ENCODE measurements at places on chromosomes 5 and 9.

GRCh38 chr5:29896646-29897045, 1296.8 kb upstream of the CDH6 start:
- no peak for DNase-seq

- DNase-seq = no peak
Measured at GRCh38 chr5:139696894-139697658, 48.9 kb downstream of the CXXC5 start.

- no peak for DNase-seq
Measured at GRCh38 chr5:143195491-143195890, 208.0 kb downstream of the NR3C1 start.

- DNase-seq = no peak
Measured at GRCh38 chr5:150515446-150515845, 7.5 kb downstream of the NDST1 start.

DNA sequence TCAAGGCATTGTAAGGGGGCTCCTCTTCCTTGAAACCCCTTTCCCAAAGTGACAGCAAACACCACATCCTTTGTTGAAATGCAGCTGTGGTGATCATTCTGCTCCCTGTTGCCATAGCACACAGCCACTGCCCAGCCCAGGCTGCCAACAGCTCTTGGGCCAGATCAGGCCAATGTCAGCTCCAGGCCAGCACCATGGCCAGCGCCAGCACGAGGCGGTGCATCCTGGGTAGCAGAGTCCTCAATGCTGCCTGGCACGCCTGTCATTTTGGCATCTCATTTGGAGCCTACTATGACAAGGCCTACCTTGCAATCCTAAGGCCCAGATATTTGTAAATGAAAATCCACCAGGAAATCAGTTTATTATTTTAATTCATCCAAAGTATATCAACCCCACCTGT, 390.6 kb downstream of the DNAH5 start:
- no peak for DNase-seq

GRCh38 chr9:15211815-15212495, 95.1 kb downstream of the TTC39B start:
- no peak for DNase-seq

GRCh38 chr5:15592728-15593127, 92.7 kb downstream of the FBXL7 start:
- DNase-seq = no peak

GRCh38 chr5:88657906-88658775, 224.8 kb downstream of the MEF2C start:
- no peak for DNase-seq

DNA sequence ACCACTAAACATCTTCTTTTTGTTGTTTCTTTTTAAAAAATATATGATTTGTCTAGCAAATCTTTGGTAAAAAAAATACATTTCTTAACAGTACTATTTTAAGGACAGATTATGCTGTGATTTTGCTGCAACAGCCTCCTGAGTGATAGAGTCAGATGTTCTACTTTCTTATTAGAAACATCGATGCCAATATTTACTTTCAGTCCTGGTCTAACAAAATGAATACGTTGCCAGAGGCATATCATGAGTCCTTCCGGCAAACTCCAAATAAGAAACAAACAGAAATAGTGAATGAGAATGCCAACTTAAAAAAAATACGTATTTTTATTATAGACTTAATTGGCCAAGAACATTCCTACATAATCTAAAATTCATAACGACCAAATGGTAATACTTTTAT, 371.5 kb downstream of the ADGRV1 start:
- no peak for DNase-seq

GRCh38 chr9:114400219-114400618, 12.4 kb upstream of the AKNA start:
- DNase-seq = no peak

DNA sequence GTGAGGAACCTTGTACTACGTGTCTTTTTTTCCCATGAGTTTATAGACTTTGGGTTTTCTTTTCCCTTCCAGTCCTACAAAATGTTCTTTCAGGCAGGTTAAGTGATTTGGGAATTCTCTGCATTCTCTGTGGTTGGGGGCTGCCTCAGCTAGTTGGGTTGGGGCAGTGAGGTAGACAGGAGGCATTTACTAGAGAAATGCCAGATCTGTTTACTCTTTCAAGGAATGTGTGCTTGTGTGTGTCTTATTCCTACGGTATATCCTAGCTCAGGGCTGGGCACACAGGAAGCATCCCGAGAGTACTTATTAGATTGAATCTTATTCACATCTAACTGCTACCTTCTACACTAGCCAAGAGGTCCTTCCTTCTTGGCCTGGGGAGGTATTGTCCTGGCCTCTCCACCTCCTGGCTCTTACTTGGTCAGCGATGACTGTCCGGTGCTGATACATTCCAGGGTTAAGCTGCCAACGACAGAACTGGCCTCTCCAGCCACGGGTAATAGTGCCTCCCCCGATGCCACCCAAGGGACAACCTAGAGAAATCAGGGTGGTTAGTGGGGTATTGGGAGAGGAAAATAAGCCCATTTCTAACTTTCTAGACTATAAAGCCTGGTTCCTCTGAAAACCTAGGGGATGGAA, 5.0 kb downstream of the GBA2 start:
- no peak for DNase-seq

DNA sequence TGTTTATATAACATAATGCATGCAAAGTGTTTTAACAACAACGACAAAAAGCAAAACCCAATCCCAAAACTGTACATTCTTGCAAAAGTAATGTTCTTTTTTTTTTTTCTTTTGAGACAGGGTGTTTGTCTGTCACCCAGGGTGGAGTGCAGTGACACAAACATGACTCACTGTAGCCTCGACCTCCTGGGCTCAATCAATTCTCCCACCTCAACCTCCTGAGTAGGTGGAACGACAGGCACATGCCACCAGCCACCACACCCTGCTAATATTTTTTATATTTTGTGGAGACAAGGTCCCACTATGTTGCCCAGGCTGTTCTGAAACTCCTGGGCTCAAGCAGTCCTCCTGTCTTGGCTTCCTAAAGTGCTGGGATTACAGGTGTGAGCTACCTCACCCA, 13.6 kb upstream of the HAVCR1 start:
- no peak for DNase-seq

GRCh38 chr5:11857391-11857790, 46.9 kb downstream of the CTNND2 start:
- DNase-seq = no peak

- DNase-seq = no peak
Measured at GRCh38 chr5:54117957-54118356, 192.4 kb downstream of the ARL15 start.

DNA sequence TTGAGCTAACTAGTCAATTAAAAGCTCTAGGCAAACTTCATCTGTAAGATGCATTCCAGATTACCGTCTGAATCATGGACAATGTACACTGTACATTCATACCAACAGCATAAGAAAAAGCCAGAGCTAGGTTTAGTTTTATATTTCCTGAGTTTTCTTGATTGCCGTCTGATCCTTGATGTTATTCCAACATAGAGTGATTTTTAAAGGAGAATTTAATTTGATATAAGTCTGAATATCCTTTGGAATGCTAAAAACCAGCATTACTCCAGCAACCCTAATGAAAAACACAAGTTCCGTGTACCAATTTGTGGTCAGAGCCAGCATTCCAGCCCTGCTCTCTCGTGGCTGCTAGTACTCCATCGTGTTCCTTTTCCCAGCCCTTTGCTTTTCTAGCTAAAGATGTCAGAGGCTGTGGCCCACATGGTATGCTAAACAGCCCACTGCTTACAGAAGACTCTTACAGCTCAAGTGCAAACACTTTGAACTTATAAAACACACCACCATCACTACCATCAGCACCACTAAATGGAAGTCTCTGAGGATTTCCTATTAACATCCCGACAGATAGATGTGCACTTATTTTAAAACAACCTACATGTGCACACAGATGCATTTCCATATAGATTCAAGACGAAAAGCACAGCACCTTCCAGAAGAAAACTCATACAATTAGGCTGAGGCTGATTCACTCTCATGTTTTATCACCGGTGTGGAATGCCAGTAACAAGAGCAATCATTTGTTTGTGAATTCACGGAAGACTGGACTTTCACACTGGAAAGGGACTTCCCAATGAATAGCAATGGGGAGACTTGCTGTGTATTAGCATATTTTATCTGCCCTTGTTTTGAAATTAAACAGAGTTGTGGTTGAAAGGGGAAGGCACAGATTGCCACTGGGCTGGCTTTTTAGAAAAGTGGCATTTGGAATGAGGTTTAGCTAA, 246.9 kb upstream of the GAS1 start:
- no peak for DNase-seq

DNA sequence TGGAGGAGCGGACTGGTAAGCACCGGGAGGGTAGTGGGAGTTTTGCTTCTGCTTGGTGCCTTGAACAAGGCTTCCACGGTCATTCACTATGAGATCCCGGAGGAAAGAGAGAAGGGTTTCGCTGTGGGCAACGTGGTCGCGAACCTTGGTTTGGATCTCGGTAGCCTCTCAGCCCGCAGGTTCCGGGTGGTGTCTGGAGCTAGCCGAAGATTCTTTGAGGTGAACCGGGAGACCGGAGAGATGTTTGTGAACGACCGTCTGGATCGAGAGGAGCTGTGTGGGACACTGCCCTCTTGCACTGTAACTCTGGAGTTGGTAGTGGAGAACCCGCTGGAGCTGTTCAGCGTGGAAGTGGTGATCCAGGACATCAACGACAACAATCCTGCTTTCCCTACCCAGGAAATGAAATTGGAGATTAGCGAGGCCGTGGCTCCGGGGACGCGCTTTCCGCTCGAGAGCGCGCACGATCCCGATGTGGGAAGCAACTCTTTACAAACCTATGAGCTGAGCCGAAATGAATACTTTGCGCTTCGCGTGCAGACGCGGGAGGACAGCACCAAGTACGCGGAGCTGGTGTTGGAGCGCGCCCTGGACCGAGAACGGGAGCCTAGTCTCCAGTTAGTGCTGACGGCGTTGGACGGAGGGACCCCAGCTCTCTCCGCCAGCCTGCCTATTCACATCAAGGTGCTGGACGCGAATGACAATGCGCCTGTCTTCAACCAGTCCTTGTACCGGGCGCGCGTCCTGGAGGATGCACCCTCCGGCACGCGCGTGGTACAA, 556 bp downstream of the PCDHGC3 start:
- DNase-seq = no peak

DNA sequence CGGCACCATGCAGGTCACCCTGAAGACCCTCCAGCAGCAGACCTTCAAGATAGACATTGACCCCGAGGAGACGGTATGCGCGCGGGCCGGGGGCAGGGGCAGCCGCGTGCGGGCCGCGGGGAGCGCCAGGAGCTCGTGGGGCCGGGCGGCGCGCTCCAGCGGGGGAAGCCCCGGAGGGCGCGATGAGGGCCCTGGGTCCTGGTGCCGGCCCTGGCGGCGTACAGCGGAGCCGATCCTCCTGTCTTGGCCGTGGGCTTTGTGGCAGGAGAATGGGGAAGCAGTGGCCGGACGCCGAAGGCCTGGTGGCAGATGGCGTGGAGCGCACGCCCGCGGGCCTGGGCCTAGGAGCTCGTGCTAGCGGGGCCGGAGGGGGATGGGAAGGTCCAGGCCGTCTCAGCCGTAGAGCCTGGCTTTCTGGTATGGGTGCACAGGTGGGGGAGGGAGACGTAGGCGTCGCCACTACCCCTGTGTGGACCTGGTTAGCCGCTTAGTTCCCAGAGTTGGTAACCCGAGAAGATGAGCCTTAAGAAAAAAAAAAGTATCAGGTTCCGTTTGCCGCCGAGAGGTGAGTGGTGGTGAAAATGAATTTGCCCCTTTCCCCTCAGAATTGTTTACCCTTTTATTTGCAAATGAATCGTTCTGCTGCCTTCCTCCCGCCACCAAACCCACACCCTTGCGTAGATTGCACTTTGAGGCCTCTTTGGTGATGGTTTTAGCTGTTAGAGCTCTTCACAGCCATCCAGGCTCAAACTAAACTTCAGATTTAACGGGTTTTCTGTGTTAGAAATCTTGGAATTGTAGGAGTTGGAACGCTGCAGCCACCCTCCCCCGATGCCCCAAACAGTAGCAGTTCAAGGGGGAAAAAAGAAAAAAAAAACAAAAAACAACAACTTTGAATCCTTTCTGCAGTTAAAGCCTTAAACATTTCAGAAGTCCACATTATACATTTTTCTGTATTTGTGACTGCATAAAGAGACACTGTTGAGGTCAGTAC, 841 bp downstream of the RAD23B start:
- DNase-seq = peak; percentile 43

DNA sequence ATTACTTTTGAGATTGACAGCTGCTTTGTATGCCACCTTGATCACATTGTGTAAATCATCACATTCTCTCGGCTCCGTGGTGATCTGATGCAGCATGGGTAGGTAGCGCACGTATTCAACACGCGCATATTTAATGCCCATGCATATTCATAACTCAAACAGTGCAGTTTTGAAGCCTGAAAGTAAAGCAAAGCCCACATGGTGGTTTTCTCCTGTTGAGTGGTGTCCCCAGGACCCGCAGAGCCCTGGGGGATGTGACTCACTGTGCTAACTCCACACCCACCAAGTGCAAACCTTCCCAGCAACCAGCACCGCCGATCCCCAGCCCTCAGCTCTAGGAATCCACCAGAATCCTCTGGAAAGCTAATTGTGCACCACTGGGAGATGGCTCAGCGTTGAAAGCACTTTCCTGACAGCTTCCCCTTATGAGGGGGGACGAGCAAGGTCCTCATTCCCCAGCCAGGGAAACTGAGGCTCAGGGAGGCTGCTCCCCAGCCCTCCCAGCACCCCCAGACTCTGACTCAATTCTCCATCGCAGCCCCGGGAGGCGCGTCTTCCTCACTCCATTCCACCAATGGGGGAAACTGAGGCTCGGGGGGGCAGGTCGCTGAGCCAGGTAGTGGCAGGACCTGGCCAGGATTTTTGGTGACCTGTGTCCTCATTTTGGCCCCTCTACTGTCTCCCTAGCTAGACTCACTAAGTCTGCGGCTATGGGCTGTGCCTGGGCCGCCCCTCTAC, 46.4 kb downstream of the SARDH start:
- DNase-seq = no peak

DNA sequence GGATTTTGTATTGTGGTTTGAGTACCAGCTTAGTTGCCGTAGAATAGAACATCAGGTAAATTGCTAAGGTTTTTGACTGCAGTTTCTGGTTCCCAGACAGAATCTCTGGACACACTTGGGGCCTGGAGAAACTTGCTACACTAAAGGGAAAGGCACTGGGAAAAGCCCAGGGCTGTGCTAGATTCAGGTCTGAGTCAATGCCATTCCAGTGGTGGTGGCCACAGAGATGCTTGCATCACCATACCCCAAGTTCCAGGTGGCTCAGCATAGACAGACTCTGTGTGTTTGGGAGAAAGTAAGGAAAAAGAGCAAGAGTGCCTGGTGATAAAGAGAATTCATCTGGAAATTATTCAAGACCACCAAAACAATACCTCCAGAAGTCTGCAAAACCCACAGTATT, 120.6 kb downstream of the HMHB1 start:
- DNase-seq = no peak

DNA sequence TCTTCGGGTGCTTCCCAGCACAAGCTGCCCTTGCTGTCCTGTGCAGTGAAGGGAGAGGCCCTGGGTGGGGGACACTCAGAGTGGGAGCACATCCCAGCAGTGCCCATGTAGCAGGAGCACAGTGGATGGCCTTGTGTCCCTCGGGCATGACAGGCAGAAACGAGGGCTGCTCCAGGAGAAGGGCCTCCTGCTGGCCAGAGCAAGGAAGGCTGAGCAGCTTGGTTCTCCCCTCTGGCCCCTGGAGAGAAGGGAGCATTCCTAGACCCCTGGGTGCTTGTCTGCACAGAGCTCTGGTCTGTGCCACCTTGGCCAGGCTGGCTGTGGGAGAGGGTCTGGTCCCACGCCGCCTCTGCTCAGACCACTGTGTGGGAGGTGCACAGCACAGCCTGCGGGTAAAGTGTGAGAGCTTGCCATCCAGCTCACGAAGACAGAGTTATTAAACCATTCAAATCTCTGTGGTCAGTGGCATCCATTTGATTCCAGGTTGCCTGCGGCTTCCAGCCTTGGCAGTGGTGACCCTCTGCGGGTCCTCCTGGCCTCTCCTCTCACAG, 18.3 kb downstream of the FBXW5 start:
- no peak for DNase-seq

- DNase-seq = no peak
Measured at GRCh38 chr5:131068893-131069643, 96.0 kb downstream of the HINT1 start.

Measured in NCI-H1092 (cell line).